NCI-H2227 treated with DMSO at 0.1 percent for 48 hours (cell line): ENCODE measurements at places on chromosomes 3 and 15.

GRCh38 chr3:61562042-61562720 lies 810 bp downstream of the PTPRG start:
- DNase-seq, result no peak

DNA sequence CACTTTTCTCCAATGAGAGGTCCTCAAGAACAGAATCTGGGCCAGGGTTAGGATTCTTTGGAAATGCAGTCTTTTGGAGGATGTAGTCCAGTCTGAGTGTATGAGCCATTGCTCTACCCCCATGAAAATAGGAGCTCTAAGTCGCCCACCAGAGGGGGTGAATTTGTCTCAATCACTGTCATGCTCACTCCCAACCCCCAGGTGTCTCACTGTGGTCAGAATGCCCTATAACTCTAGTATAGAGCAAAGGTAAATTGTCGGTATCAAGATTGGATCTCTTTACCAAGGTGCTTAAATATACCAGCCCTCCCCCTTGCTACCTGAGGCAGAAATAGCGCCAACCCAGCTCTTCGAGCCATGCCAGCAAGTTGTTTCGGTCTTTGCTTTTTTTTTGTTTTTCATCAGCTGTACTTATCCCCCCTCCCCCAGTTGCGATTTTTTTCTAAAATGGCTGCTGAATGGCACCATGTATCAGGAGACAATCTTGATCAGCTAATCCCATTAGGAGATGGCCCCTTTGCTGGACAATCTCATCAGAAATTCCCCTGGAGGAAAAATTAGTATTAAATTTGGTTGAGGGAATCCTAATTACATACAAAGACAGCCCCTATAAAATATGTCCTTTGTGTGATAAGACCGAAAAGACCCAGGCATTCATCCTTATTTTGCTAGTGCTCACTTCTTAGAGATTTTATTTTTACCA lies 130.7 kb downstream of the EBLN2 start:
- DNase-seq, result no peak

- DNase-seq, result no peak
Measured at GRCh38 chr3:151813799-151814198, at the start of gene AADAC. Gene AADAC, plus strand, starts transcription at chr3:151814116. Its CDS starts 47 bp downstream, at chr3:151814163.

DNA sequence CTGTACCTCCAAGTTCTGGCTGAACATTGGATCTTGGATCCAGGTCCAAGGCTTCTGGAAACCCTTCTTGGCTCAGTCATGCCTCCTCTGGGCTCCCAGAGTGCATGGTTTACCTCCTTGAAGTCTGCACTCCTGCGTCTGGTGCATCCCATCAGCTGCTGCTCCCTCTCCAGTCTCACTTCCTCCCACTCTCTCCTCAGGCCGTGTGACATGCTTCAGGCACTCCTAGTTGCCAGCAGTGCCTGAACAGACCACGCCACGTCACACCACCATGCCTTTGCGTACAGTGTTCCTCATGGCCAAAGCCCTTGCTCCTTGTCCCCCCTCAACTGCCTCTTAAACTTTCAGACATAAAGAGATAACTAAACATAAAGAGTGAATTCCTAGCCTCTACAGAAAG lies 5.7 kb downstream of the GPR27 start:
- no peak for DNase-seq

GRCh38 chr15:40302288-40302886 lies 5.3 kb downstream of the PLCB2 start:
- no peak for DNase-seq

GRCh38 chr15:92810418-92811138 lies 89.5 kb upstream of the CHD2 start:
- DNase-seq, result peak; percentile 72

DNA sequence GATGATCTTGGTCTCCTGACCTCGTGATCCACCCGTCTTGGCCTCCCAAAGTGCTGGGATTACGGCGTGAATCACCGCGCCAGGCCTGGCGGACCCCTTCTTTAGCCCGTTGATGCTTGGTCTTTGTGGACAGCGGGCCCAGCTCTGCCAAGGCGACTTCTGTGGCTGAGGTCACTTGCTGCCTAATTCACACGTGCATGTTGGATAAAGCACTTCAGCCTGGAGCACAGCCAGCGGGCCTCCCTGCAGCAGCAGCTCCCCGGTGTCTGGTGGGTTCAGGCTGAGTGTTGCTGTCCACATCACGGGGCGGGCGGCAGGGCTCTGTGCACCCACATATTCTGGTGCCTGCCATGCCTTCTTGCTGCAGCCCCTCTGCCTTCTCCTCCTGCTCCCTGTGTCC lies 88.4 kb downstream of the DGKG start:
- DNase-seq, result no peak

GRCh38 chr3:181859518-181859917 lies 147.8 kb downstream of the SOX2 start:
- no peak for DNase-seq

- DNase-seq, result no peak
Measured at GRCh38 chr15:54790693-54791092, 406.0 kb downstream of the RSL24D1 start.

- no peak for DNase-seq
Measured at GRCh38 chr15:67807836-67808235, 17.5 kb upstream of the SKOR1 start.

DNA sequence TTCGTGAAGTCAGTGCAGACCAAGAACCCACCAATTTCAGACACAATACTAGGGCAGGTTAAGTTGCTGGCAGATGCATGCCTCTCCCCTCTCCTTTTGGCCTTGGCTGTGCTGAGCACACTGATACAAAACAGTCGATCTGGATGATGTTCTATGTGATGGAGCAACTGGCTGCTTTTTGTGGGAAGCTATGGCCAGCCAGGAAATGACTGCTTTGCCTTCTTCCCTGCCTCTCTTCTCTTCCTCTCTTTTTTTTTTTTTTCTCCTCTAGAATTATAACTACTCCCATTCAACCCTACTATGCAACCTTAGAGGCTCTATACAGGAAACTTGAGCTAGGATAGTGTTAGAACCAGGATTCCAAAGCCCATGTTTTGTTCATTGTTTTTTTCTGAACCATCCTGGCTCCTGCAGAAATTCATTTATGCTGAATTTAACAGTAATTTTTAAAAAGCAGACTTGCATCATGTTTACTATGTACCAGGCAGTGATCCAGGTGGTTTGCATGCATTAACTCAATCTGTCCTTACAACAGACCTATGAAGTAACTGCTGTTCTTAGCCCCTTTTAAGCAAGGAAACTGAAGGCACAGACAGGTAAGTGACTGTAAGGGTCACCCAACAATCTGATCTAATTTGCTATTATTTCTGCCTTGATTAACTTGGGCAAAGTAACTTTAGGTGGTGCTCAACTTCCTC lies 62.9 kb downstream of the PLD1 start:
- DNase-seq, result no peak

GRCh38 chr3:186932281-186933181 lies 2.2 kb downstream of the ST6GAL1 start:
- DNase-seq, result peak; percentile 39

DNA sequence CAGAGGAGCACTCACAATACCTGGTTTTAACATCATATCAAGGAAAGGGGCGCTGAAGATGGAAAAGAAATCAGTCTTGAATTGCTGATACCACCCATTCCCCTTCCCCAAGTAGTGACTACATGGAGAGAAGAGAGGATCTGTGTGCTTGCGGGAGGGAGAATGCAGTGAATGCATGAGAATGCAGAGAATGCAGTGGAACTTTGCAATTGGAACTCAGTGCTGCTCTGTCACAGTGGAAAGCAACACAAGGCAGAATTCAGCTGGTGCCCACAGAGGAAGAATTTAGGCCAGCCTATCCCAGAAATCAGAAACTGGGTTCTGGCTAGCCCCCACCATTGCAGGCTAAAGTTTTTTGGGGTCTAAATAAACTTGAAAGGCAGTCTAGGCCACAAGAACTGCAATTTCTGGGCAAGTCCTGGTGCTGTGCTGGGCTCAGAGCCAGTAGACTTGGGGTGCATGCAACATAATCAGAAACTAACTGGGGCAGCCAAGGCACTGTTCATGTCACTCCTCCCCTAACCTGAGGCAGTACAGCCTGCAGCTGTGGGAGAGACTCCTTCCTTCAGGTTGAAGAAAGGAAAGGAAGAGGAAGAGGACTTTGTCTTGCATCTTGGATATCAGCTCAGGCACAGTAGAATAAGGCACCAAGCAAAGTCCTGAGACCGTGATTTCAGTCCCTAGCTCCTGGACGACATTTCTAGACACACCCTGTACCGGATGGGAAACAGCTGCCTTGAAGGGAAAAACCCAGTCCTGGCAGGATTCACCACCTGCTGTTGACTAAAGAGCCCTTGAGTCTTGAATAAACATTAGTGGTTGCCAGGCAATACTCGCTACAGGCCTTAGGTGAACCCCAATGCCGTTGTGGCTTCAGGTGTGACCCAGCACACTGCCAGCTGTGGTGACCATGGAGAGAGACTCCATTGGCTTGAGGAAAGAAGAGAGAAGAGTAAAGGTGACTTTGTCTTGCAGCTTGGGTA lies 329.3 kb downstream of the TBL1XR1 start:
- no peak for DNase-seq

- DNase-seq, result no peak
Measured at GRCh38 chr15:57031082-57031481, 112.6 kb downstream of the TCF12 start.

- DNase-seq, result no peak
Measured at GRCh38 chr15:70055601-70056051, 42.1 kb downstream of the TLE3 start.

DNA sequence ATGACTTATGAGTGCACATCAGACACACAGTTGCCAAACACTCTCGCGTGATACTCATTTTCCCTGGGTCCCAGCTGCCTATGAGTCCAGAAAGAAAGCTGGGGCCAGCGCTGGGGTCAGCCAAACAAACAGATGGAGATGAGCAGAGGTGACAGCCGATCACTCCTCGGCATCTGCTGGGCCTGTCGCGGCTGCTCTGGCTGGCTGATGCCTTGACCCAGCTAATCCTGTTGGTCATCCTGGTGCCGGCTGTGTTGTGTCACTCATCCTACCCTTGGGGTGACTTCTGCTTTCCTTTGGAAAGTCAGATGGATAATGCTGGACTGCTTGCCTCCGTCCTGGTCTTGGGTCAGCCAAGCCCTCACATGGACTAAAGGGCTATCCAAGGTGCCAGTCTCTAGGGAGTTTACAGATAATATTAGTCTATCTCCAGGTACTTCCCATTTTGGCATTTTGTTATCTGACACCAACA lies 105.3 kb upstream of the PDZRN3 start:
- DNase-seq, result no peak

GRCh38 chr3:27467545-27467944 lies 16.6 kb downstream of the SLC4A7 start:
- DNase-seq, result peak; percentile 4

GRCh38 chr15:59150185-59150584 lies 45.2 kb downstream of the CCNB2 start:
- no peak for DNase-seq

DNA sequence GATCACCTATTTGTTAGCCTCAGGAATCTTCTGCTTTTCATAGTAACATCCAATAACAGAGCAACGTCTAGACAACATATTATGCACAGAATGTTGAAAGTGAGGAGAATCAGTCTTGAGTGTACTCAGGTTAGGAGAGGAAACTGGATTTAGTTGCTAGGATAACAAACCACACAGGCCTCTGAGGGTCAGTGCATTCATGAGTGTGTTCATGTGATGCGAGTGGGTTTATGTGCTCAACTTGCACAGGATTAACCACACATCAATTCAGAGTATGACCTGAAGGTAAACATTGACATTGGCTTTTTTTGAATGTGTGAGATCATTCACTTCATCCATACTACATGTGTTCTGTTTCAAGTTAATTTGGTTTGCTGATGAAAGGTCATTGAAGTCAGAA lies 287.6 kb downstream of the DIPK2A start:
- no peak for DNase-seq

DNA sequence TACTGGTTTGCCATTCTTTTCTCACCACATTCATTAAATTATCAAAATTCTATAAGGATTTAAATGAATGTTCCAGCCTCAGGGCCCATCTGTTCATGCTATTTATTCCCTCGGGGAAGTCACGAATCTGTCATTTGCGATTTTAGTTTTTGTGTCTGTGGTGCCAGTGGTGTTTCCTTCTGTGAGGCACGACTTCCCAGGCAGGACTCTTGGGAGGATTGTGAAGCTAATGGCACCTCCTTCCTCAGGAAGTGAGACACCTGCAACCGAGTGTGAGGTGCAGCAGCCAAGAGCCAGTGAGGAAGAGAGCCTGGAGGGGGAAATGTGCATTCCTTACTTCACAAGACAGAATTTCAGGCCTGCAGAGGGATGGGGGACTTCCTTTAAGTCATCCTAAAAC lies 24.1 kb downstream of the SV2B start:
- DNase-seq, result no peak
